ENCODE measurements at places on chromosomes 7 and 10.

DNA sequence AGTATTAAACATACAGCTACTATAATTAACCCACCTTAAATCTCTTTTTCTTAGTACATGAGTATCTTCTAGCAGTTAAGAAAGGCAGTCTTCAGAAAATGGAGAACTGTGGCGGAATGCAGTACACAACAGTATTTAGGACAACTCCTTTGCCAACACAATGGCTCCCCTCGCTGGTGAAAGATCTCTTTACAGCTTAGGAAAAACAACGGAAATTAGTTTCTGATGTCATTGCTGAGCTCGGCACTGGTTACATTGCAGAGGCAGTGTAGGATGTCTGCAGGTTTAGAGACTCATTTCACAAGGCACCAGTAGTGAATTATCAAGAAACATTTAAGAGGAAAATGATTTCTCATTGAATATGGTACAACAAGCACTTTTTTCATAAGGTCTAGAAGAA lies 43.4 kb downstream of the GLRX3 start:
- peak; percentile 35 for DNase-seq

GRCh38 chr7:105222953-105223352 lies 165.8 kb downstream of the SRPK2 start:
- no peak for DNase-seq

- DNase-seq: no peak
These were observed 101.1 kb upstream of the PPIF start for GRCh38 chr10:79246209-79246581.

DNA sequence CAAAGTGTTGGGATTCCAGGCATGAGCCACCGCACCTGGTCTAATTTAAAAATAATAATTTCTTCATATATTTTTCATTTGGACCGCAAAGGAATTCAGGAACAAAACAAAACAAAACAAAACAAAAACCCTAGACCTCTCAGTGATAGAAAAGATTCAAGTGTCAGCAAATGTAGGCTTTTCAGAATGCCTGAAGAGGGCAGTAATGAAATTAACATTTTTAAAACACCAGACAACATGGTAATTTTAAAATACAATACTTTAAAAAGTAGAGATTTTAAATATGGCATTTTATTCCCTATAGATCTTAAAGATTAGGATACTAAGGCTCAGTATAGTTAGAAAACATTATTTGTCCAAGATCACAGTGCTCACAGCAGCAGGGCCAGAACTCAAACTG lies 36.6 kb downstream of the DNMBP start:
- no peak for DNase-seq

GRCh38 chr7:3168869-3169268 lies 125.2 kb upstream of the CARD11 start:
- no peak for DNase-seq

GRCh38 chr7:116153050-116153449 lies 57.3 kb upstream of the TES start:
- DNase-seq: no peak

DNA sequence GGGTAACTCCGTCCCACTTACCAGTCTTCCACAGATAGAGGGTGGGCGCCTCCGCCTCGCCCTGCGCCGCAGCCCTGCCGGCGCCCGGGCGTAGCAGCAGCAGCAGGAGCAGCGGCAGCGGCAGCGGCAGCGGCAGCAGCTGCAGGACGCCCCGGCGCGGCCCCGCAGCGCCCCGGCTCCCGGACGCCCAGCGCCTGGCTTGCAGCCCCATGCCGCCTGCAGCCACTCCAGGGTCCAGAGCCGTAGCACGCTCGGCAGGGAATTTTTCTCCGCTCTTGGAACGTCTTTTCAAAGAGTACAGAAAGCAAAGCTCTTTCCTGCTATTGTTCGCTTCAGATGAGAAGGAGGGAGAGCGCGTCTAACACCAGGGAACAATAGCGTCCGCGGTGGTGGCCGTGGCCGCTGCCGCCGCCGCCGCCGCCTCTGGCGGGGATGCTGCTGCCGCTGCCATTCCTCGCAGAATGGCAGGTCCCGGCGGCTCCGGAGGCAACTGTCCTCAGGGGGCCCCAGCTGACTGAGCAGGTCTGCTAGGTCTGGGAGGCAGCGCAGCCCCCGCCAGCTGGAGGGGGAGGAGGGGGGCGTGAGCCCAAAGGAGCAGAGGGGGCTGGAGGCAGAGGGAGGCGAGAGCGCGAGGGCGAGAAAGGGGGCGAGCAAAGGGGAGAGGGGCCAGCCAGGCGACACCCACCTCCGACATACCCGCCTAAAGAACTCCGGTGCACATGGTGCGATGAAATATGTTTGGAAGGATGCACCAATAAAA lies at the start of gene THSD7A:
TSS of gene THSD7A (minus strand) at position 463 of the 760 bp plus-strand sequence. CDS start at position 211, 252 bp downstream.
- DNase-seq: peak; percentile 70

DNA sequence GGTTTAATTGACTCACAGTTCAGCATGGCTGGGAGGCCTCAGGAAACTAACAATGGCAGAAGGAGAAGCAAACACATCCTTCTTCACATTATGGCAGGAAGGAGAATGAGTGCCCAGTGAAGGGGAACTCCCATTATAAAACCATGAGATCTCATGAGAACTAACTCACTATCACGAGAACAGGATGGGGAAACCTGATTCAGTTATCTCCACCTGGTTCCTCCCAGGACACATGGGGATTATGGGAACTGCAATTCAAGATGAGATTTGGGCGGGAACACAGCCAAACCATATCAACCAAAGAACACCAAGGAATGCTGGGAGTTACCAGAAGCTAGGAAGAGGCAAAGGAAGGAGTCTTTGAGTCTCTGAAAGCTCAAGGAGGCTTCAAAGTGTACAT lies 94.3 kb downstream of the IPMK start:
- DNase-seq: no peak

DNA sequence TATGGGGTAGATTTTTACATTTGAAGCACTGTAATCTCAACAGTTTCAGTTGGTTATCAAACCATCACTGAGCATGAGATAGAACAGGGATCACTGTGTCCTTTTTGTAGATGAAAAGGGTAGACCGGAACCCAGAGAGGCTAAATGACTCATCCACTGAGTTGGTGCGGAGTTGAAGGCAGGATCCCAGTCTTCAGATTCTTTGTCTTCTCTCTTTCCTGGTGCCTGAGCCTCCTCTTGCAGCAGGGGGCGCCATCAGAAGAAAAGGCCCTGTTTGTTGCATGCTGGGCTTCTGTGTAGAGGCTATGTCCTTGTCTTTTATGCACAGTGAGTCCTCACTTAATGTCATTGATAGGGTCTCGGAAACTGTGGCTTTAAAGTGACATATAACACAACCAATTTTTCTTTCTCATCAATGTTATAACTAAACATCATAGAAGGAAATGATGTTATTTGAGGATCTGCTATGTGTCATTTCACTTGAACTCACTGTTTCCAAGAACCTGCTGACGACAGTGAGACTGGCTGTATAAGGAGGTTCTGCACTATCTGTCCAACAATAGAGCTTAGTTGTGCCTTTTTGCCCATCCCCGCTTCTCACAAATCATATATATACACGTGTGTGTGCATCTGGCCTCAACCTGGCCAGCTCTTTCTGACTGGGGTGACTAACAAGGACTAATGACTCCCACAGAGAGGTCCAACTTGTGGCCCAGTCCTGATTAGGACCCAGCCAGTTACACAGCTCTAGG lies 14.3 kb downstream of the ZNF282 start:
- DNase-seq: peak; percentile 56

GRCh38 chr7:104005197-104005596 lies 15.7 kb upstream of the RELN start:
- DNase-seq: no peak

- DNase-seq: no peak
These were observed 85.4 kb downstream of the THSD7A start for GRCh38 chr7:11746591-11746990.

GRCh38 chr10:15124190-15124589 lies 27.0 kb downstream of the RPP38 start:
- DNase-seq: no peak

GRCh38 chr7:66751945-66752344 lies 11.4 kb downstream of the RABGEF1 start:
- no peak for DNase-seq

DNA sequence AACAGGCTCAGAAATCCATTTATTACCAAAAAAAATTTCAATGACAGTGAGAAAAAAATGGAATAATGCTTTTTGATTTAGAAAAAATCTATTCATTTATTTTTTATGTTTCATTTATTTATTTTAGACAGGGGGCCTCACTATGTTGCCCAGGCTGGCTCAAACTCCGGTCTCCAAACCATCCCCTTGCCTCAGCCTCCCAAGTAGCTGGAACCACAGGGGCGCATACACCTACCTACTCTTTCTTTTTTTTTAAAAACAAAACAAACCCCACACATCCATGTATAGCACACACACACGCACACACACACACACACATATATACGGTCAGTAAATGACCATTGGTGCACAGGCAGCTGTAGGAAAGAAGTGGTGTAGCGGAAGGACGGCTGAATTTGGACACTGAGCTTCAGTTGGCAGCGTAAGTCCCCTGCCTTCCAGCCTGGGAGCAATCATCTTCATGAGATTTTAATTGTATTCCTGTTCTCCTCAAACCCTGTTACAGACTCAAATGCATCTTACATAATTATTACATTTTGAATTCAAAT lies 28.8 kb downstream of the ARL4A start:
- DNase-seq: no peak

DNA sequence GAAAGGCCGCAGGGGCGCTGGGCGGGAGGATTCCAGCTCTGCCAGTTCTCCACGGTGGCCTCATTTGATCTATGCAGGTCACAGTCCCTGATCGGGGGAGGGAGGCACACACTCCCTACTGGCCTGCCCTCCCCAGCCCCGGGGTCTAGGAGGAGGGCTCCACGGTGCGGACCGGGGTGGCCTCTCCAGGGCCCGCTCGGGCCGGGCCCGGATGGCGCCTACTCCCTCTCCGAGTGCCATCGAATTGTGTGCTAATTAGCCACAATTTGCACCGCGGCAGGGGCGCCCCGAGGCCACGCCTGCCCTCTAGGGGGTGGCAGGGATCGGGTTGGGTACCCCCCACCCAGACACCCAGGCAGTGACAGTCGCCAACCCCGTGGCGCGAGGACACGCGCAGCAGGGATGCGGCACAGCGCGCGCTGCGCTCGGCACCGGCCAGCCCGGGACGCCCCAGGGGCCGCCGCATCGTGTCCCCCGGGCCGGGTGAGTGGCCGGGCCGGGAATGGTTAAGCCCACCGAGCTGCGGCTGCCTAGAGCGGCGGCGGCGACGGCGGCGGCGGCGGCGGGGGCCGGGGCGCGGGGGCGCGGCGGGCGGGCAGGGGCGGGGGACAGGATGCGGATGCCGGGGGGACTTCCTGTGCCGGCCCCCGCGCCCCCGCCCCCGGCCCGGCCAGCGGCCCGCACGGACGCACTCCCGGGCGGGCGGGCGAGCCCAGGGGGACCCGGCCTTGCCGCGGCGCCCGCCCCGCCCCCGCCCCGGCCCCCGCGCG lies at the start of gene ZNF853:
TSS of gene ZNF853 (plus strand) at position 658 of the 770 bp plus-strand sequence. CDS start 565 bp downstream, outside the sequence.
- DNase-seq: no peak

DNA sequence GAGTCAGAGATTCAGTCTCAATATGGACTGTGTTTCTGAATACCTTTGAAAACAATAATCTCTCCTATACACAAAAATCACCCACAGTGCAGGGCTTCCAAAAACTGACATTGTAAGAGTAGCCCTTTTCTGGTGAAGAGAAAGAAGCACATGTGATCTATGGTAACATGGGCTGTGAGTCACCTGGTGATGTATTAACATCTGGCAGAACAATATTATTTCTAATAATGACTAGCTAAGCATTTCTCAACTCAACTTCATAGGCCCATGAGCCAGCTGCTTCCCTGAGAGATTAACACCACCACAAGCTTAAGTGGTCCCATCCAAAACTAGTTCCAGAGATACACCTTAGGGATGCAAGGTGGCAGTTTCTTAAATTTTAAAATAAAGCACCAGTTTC lies 331.0 kb upstream of the NRP1 start:
- no peak for DNase-seq

GRCh38 chr10:67722113-67722512 lies 26.1 kb upstream of the CTNNA3 start:
- no peak for DNase-seq

- DNase-seq: no peak
These were observed 19.9 kb upstream of the ZNF467 start for GRCh38 chr7:149793261-149793660.

DNA sequence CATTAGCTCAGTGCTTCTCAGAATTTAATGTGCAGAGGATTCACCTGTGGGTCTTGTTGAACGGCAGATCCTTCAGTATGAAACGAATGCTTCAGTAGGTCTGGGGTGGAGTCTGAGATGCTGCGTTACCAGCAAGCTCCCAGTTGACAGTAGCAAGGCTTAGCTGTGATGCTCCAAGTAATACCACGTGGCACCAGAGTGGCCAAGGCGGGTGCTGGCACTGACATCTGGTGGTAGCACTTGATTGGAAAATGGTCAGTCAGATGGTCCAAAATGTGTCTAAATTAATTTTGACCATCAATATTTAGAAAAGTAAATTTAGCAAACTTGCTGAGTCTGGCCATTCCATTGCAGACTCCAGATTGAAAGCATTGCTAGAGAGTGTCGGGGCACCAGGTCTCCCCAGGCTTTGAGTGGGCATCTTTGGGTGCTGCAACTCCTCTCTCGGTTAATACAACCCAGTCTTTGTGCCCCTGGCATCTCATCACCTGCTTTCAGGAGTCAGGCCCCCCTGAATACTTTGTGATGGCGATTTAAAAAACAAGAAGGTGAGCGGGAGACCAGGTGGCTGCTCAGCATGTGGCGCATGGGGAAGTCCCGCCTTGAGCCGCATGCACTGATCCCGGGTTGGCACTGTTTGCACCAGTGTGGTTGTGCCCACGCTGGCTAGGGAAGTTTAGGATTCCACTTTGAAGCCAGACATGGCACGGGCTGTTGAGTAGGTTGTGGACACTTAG lies 130.1 kb downstream of the NT5C2 start:
- no peak for DNase-seq

- DNase-seq: no peak
These were observed 49.4 kb upstream of the OCM start for GRCh38 chr7:5831196-5831595.

GRCh38 chr7:130222-130572 lies 62.2 kb upstream of the FAM20C start:
- DNase-seq: no peak

DNA sequence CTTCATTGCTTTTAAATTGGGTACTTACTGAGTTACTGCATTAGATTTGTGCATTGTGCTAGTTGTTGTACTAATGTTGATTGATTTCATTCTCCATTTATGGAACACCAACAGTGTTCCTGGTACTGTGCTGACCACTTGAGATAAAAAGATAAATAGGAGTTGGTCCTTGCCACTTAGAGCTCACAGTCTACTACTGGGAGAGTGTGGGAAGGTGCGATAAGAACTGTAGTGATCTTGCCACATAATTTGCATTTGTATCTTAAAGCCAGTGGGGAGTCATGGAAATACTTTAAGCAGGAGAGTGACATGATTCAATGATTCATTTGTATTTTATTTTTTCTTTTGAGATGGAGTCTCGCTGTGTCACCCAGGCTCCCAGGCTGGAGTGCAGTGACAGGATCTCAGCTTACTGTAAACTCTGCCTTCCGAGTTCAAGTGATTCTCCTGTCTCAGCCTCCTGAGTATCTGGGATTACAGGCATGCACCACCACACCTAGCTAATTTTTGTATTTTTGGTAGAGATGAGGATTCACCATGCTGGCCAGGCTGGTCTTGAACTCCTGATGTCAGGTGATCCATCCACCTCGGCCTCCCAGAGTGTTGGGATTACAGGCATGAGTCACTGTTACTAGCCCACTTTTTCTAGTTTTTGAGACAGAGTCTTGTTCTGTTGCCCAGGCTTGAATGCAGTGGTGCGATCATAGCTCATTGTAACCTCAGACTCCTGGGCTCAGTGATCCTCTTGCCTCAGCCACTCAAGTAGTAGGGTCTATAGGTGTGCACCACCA lies 51.2 kb upstream of the TMEM248 start:
- no peak for DNase-seq

GRCh38 chr10:9910446-9910845 lies 1107.2 kb upstream of the CELF2 start:
- DNase-seq: no peak
